CD4-positive, alpha-beta T cell treated with Interleukin-4 for 1 hour (primary cell): ENCODE measurements at places on chromosomes 2 and 18.

- peak; percentile 34 for DNase-seq
Measured at GRCh38 chr2:181876614-181877063, 14.9 kb upstream of the ITPRID2 start.

DNA sequence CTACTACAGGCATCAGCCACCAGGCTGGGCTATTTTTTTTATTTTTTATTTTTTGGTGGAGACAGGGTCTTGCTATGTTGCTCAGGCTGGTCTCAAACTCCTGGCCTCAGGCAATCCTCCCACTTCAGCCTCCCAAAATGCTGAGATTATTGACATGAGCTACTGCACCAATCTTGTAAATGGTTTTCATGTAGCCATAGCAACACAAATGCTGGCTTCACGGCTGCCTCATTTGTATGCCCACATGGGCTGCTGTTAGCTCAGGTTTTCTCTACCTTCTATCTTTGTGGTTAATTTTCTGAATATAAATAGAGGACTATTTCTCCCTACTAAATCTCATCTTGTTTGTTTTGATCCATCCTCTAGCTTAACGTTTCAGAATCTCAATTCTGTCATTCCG is 58.2 kb downstream of the PLEKHM3 start:
- no peak for DNase-seq

DNA sequence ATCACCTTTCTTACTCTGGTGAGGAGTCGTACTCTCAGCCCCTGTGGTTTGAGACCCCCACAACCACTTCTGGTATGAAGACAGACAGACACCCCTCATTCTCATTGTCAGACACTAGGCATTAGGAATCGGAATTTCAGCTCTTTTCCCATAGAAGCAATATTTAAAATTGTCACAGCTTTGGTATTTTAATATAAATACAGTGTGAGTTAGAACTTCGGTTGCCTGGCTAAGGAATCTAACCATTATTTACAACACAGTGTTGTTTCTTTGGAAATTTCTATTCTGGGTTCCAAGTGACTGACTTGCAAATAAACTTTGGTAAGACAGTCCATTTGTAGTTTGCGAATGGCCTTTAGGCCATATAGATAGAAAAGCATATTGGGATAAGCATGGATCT is 318.1 kb downstream of the PARD3B start:
- no peak for DNase-seq

GRCh38 chr2:219116776-219117646 is 43.6 kb downstream of the NHEJ1 start:
- no peak for DNase-seq

DNA sequence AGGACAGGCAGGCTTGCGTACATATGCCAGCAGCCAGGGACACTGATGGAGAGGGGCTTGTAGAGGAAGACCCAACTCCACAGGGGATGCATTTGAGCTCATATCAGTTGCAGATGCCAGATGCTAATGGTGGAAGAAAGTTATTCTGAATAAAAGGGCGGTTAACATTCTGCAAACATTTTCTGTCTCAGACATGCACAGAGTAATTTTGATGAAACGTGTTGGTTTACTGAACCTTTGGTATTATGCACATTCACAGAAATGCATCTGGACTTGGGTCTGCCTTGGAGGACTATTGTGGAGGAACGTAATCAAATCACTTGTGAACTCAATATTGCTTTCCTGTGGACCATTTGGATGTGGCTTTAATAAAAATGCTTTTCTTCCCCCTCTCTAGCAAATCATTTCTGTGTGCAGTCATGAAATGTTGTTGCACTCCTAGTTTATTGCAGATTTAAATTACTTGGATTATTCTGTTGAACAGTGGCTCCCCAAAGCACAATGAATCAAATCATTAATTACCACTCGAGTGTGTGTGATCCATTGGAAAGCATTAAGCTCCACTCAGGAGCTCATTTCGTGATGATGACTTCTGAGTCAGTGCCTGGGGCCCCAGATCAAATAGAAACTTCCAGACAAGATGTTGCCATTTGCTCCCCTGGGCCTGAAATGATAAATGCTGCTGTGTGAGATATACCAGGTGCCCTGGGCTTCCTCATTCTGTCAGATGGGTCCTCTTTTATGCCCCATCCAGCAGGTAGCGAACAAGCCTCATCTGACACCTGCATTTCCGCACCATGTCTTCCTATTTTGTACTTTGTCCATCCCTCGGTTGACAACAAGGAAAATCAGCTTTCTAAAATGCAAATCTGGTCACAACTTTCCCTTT is 697.0 kb upstream of the HS6ST1 start:
- DNase-seq = no peak

- DNase-seq = no peak
Measured at GRCh38 chr2:215218587-215219577, 80.5 kb upstream of the ABCA12 start.

DNA sequence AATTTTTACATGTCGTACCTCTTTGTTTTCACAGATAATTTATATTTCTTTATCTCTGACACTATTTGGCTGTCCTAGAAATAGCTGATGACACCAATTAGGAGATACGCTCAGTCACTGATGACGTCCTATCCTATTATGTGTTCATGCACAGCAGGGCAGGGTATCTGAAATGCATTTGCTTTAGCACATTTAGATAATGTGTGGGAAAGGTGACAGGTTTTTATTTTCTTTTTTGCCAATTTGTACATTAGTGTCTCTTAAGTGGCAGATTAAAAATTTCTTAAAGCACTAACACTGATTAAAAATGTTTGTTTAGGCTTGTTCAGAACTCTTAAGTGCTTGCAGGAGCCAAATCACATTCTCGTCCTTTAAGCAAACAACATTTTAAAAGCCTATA is 39.7 kb downstream of the CDC42EP3 start:
- DNase-seq = no peak

- no peak for DNase-seq
Measured at GRCh38 chr2:68420254-68420910, 46.7 kb downstream of the FBXO48 start.
